ENCODE measurements at places on chromosomes 5 and 9.

DNA sequence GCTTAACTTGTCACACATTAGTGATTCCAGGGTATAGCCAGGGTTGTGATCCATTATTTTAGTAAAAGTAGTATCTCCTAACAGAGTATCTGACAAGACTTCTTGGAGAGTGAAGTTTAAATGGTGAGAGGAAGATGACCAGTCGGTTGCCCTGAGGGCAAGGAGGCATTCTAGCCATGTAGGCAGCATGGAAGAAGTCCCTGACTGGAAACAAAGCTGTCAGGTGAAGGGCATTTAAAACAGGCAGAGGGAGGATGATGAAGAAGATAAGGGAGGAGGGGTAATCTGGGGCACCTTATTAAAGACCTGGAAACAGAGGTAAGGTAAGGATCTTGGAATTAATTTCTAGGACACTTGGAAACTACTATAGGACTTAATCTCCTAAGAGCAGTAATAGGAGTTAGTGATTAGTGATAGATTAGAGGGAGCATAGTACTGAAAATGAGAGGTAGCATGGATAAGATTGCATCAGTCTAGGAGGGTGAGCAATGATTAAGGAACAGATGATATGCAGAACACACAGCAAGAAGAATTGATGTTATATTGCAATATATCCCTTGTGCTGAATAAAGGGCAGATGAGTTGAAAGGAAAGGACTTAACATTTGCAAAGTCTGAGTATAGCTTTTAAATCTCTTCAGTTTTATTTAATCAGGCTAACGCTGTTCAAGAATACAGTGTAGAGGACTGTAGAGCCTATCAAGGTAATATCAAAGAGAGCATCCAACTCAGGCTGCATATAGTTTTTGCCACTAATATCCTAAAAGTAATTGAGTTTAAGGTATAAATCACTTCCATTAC, 9.6 kb downstream of the KIF2A start:
- no peak for DNase-seq

DNA sequence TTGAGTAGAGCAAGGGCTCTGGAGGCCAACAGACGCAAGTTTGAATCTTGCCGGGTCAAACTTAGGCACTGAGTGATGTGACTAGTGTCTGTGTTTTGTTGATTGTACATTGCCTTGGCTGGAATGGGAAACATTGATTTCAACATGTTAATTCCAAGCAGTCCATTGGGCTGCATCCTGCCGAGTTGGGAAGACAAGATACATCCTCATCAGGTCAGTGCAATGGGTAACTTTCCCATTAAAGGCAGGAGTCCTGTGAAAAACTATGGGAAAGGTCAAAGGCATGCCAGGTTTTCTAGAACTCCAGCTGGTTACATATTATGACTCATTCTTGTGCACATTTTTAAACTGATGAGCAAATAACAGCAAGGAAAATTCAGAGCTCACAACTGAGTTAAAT, 126.5 kb upstream of the ABCA1 start:
- DNase-seq = no peak

- peak; percentile 70 for DNase-seq
Observed at GRCh38 chr5:55231029-55231918, 2.1 kb downstream of the CCNO start.

DNA sequence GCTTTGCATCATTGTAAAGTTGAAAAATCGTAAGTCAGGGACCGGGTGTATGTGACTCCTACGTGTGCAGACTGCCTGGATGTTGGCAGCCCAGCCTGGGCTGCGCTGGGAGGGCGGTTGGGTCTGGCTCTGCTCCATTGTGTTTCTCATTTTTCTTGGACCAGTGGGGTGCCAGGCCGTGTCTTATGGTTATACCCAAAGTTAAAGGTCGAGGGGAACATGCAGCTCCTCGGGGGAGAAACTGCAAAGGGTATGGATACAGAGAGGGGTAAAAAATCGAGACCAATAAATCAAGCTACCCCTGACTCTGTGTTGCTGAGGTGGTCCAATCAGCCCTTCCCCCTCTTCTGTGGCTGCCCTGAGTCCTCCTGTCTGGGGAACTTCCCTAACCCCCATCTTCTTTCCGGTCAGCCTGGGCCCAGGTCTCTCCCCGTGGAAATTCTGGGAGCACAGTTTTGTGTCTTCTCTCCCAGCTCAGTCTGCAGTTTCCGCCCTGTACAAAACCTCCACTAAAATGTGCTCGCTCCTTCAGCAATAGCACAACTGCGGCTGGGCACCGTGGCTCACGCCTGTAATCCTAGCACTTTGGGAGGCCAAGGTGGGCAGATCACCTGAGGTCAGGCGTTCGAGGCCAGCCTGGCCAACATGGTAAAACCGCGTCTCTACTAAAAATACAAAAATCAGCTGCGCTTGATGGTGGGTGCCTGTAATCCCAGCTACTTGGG, 34.1 kb upstream of the UNC5A start:
- DNase-seq = peak; percentile 50

- no peak for DNase-seq
Observed at GRCh38 chr5:58911270-58911669, 328.4 kb downstream of the RAB3C start.

DNA sequence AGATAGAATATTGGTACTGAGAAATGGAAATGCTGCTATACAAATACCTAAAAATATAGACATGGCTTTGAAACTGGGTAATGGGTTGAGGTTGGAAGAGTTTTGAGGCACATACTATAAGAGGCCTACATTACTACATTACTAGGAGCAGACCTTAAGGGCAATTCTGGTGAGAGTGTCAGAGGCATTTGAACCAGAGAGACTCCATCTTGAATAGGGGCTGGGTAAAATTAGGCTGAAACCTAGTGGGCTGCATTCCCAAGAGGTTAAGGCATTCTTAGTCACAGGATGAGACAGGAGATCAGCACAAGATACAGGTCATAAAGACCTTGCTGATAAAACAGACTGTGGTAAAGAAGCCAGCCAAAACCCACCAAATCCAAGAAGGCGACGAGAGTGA, 104.6 kb upstream of the ADRA1B start:
- no peak for DNase-seq

DNA sequence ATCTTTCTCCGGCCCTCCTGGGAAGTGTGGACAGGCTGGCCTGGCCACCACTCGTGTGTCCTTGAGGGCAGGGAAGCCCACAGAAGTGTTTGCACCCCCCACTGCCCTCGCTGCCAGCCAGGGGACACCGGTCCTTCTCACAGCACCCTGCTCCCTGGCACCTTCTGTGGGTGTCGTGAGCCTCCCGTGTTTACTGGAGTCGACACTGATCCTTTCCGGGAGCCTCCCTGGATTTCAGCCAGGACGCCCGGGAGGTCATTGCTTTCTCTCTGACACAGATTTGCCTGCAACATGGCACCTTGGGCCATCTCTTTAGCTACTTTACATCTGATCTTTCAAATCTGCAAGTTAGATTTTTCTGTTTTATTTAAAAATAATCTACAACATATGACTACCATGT, 120.4 kb upstream of the CACNA1B start:
- no peak for DNase-seq

GRCh38 chr5:133796186-133796585, 172.2 kb downstream of the C5orf15 start:
- no peak for DNase-seq

- DNase-seq = no peak
Observed at GRCh38 chr5:134840811-134841210, 5.0 kb upstream of the C5orf24 start.

GRCh38 chr5:147748590-147748989, 33.9 kb downstream of the JAKMIP2 start:
- no peak for DNase-seq

DNA sequence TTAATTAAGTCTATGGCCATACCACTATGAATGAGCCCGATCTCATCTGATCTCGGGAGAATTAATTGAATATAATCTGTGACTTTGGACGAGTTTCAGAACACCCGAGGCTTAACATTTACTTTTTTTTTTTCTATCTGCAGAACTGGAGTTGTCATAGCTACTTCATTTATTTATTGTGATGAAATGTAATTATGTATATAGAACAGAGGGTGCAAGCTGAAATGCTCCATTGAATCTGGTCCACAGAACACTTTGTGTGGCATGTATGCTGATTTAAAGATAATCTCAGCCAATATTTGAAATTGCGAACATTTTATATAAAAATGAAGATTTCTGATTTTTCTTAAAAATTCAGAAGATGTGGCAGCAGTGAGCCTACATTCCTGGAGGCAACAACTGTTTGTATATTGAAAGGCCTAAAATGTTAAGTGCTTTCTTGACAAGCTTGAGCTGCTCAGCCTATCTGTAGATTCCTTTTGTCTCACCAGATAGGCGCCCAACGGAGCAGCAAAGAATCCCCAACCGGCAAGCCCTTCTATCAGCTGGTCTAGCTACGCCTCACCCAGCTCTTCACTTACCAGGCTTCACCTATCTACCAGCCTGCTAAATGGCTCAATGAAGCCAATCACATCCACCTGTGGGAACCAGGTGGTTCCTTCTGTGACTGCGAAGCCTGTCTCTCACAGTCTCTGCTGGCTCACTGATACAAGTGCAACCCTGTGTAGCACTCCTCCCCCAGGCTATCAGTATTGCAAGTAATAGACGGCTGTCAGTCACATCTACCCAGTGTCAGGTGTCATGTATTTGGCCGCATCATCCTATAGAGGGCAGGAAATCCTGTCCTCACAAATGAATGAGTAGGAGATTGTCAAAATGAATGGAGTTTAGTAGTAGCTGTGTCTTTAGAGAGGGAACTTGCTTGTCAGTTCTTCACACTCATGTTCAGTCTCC, 170.6 kb upstream of the MRPS30 start:
- DNase-seq = no peak

- DNase-seq = no peak
Observed at GRCh38 chr5:7391814-7392692, 3.9 kb upstream of the ADCY2 start.

DNA sequence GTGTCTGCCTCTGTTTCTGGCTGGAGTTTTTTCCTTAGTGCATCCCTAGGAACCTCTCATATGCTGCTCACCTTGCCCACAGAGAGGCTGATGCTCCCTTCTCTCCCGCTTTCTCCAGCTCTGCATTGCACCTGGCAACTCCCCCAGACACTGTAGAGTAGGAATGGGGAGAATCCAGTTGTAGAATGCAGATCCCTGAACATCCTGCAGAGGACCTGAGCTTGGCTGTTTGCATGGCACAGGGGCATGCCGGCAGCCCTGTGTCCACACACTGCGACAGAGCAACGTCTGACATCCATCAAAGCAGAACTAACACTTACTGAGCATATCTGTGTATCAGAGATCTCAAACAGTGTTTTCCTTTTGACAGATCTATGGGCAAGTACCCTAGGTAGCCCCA, 19.9 kb downstream of the IDNK start:
- no peak for DNase-seq

DNA sequence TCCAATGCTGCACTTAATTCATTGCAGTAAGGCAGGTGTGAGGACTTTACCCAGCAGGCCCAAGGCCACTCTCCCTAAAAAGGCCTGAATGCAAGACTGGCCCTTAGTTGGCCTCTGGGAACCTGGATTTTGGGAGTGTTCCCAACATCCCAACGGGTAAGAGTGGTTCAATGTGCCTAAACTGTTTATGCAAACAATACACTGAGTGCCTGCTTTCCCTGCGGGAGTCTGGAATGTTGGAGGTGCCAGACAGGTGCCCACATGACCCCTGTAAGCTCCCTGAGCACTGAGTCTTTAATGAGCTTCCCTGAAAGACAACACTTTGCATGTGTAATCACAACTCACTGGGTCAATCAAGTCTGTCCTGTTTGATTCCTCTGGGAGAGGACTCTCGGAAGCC, 37.4 kb downstream of the NSUN2 start:
- DNase-seq = no peak

DNA sequence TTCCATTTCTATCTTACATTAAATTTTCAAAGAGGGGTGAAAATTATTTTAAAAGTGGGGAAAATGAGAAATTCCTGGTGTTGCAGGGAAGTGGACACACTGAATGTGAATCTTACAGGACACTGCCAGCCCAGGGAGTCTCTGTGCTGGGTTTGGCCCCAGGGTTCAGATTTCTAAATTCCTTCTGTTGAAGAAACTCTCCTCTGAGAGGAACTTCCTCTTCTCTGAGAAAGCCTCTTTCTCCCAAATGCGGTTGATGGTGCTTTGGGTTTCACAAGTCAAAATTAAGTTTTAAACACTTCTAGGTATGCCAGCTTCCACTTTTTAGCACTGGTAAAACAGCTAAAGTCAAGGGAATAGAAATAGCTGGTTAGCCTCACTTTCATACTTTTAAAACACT, 317.9 kb upstream of the ITGA1 start:
- no peak for DNase-seq

DNA sequence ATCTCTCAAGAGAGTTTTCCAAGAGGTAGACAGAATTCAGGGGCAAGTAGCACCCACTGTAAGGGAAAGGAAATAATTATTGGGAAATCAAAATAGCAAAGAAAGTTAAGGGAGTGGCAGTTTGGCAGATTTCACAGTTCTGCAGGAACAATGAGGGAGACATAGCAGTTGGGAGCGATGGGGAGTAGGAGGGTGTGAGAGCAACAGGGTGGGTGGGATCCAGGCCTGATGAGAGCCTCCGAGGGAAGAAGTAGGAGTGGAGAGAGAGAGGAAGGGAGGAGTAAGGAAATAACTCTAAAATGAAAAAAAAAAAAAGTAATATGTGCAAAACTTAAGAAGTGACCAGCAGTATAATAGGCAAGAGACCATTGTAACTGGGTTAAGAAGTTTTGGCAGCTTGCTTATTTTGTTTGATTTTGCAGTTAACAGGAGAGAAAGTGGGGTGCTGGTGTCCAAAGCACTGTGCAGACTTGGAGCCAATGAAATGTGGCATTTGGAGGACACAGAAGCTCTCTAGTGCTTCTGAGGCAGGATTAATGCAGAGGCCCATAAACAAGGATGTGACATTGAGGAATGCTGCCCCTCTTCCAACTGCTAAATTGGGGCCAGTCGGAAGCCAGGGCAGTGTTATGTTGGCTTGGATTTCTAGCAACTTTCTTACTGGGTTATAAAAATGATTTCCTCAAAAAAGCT, 10.2 kb downstream of the TNFAIP8 start:
- no peak for DNase-seq

DNA sequence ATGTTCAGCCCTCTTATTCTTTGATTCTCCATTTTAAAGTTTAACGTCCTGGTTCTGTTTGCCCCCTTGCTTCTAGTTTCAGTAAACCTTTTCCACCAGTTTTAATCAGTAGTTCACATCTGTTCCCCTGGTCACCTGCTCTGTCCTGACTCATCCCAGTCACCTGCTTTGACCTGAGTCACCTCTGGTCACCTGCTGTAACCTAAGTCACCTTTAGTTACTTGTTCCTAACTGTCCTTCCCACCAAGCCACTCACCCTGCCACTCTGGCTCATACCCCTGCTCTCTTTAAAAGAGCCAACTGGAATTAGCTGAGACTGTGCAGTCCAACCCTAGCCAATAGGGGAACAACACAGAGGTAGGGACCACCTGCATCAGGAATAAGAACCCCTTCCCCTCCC, 43.0 kb downstream of the SEMA6A start:
- DNase-seq = no peak

DNA sequence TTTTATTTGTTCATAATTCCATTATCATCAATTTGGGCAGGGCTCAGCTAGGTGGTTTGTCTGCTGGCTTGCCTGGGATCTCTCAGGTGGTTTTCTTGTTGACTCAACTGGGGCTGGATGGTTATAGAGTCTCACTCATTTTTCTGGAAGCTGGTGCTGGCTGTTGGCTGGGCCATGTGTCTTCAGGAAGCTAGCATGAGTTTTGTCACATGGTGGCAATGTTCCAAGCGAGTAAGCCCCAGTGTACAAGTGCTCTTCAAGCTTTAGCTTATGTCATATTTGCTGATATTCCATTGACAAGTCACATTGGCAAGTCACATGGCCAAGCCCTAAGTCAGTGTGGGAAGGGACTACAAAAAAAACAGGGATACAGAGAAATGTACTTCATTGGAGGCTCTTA, 2.3 kb upstream of the RASEF start:
- no peak for DNase-seq

GRCh38 chr5:59496524-59497134, 396.9 kb downstream of the PDE4D start:
- no peak for DNase-seq

- DNase-seq = no peak
Observed at GRCh38 chr5:145280214-145280613, 554.9 kb downstream of the PRELID2 start.

Measured in left forelimb (tissue), 1 donor.